ENCODE measurements at places on chromosomes 1 and 21.

GRCh38 chr1:246106342-246106763 is 400.7 kb downstream of the SMYD3 start:
- no peak for DNase-seq

GRCh38 chr1:153941826-153942725 is 4.4 kb downstream of the DENND4B start:
- DNase-seq: no peak

DNA sequence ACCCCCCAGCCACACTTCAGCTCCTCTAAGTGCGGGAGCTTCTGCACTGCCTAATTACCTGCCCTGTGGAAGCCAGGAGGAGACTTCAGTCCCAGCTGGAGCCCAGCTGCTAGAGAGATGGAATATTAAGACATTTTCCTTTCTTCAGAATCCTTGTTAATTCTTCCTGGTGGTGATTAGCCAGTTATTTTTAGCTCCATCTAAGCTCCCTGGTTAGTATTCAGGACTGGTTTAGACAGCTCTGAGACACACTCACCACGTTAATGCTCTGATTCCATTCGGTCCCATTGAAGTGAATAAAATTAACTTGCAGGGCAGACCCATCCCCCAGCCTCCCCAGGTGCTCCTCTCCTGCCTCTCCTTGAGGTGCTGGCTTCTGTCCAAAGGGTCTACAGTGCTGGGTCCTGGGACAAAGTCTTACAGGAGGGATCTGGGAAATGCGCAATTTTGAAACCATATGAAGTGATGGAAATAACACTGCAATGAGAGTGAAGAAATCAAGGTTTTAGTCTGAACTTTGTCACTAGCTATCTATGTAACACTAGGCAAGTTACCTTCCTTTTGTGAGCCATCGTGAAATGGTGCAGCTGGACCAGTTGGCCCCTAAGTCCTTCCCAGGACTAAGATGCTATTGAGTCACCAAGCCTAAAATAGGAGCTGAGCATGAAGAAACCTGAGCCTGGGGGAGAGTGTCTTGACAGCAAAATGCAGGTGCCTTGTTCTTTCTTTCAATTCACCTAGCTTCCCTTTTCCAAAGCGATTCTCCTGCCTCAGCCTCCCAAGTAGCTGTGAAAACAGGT is 117.4 kb upstream of the ATP1A1 start:
- no peak for DNase-seq

DNA sequence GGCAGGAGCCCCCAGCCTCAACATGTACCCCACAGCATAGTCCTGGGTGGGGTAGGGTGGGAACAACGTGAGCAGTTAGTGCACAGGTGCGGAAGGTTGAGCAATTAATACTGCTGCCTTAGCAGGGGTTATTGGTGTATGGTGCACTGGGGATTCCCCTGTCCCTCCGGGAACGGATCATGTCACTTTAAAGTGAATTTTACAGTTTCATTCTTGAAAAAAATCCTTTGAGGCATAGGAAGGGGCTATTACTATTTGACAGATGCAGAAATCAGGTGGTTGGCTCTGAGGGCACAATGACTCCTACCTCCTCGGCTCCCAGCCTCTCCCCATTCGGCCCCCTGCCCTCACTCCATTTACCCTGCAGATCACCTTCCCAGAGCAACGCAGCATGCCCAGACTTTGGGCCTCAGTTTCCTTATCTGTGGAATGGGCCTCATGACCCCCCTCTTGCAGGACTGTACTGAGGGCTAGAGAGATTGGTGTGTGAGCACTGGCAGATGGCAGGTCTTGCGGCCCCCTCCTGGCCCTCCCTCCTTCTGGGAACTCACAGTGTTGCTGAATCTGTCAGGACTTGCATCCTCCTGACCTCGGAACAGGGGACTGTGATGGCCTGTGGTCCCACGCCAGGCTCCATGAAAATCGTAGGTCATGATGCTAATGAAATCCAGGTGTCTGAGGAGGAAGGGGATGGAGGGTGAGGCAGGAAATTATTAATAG is 5.1 kb upstream of the MYBPH start:
- DNase-seq: no peak

GRCh38 chr1:76260279-76260678 is 185.7 kb downstream of the ST6GALNAC3 start:
- no peak for DNase-seq

DNA sequence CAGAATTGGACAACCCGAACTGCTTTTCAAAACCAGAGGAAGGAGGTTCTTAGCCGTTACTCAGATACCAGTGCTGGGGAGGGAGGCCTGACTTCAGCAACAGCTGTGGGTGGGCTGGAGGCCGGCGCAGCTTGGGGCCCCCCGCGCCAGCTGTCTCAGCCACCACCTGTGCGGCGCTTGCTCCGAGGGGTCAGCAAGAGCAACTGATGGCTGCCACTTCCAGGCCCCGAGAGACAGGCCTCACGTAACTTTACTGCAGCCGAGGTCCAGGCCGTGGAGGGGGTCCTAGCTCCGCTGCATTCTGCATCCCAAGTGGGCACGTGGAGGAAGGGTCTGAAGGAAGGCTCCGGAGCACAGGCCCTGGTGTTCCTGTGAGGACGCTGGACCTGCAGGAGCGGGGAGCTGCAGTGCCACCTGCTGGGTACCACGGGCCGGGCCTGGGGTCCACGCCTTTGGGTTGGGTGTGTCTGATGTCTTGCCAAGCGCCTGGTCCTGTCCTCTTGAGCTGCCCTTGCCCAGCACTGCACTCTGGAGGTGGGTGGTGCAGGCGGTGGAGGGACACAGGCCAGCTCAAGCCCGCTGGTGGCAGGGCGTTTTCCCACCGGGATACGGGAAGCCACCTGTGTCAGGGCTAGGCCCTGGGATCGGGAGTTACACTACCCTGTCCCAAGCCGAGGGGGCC is 9.8 kb downstream of the THAP3 start:
- no peak for DNase-seq

DNA sequence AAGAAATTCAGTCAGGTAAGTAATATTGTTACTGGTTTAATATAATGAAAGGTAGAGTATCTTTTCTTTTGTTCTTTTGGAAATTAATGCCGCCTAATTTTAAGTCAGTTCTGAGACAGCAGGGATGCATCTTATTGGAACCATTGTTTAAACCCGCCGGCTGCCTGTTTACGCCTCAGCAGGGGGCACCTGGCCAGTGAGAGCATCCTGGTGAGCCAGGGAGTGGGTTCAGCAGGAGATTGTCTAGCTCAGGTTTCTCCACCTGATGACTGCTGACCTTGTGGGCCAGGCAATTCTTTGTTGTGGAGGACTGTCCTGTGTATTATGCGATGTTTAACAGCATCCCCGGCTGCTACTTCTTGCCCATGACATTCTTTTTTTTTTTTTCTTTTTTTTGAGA is 30.2 kb downstream of the CHAF1B start:
- DNase-seq: no peak

DNA sequence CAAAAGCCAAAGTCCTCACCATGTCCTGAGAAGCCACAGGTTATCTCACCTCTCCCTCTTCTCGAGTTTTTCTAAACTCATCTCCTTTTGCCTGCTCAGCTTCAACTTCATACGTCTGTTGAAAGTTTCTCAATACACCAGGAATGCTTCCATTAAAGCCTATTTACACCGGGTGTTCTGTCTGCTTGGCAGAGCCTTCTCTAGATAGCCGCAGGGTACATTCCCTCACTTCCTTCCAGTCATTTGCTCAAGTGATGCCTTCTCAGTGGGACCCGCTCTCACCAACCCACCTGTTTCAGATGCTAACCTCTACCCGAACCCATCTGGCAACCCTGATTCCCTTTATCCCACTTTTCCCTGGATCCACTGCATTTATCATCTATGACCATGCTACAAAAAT is 257.0 kb upstream of the ADGRL2 start:
- DNase-seq: no peak

DNA sequence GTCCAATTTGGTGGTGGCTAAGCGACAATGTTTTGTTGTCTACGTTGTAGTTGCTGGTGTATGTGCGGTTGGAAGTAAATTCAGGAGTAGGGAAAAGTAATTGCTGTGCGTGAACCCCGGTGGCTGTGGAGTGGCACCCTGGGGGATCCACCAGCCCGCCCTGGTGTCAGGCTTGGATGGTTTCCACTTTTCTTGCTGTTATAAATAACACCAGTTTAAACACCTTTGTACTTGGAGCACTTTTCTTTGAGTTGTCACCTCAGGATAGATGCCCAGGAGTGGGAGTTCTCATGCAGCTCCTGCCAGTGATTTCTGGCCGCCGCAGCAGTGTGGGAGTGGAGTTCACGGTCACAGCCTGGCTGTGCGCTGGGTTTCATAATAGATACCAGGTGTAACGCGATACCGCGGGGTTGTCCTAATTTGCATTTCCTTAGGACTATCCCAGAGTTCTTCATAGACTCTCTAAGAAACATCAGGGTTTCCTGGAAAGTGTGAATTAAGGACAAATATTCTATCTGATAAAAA is 12.8 kb upstream of the TMEM200B start:
- no peak for DNase-seq

DNA sequence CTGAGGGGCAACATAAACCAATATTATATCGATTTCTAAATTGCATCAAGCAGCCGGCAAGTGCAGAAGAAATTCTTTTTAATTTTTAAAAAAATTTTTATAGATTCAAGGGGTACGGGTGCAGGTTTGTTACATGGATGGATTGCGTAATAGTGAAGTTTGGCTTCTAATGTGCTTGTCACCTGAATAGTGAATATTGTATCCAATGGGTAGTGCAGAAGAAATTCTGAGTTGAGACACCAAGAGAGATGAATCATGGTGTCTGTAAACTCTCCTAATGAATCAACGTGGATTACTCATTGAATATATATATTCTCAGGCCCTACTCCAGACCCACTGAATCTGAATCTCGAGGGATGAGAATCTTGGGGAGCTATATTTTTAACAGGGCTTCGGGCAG is 253.7 kb upstream of the FOXD3 start:
- DNase-seq: no peak

- no peak for DNase-seq
Observed at GRCh38 chr1:151472856-151473731, 13.8 kb upstream of the POGZ start.

DNA sequence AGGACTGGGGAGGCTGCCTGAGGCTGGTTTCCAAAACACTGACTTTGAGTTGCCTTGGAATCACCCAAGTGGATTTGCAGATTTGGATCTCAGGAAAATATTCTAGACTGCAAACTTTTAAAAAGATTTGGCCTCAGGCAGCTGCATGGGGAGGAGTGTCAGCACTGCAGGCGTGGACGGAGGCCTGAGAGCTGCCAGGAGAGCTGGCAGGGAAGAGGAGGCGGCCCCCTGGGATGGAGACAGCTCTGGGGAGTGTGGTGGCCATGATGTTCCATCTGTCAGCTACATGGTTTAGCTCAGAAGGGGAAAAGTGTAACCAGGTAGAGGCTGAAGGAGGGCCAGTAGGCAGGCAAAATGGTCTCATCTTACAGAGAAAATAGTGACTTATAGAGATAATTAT is 72.1 kb downstream of the VPS26C start:
- no peak for DNase-seq

- no peak for DNase-seq
Observed at GRCh38 chr1:8412183-8412831, 94.4 kb downstream of the SLC45A1 start.

DNA sequence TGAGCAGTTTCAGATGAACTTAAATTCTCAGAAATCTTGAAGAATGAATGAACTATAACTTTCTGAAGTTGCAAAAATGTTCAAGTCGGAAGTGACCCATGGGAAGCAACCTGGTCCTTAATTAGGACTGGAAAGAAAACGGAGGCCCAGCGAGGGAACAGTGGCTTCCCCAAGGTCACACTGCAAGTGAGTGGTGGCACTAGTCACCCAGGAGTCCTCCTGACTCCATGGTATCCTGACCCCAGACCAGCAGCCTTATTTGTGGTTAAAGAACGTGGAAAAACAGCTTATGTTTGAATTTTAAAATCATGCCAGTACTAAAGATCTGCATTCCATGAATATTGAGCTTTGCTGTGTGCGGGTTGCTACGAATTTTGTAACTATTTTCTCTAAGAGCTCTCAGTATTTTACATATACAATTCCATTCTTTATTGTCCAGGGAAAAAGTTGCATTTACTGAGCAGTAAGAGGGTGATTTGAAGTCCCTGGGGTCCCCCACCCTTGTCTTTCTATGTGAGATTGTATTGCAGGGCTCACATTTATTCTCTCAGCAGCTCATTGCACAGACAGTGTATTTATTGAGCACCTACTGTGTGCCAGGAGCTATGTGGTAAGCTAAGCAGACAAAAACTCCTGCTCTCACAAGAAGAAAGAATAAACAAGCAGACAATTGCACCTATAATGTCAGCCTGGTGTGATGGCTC is 61.6 kb upstream of the ATP5PO start:
- no peak for DNase-seq

- DNase-seq: no peak
Observed at GRCh38 chr1:56838759-56839158, 15.8 kb upstream of the C8A start.

- DNase-seq: no peak
Observed at GRCh38 chr1:42189931-42190853, 25.6 kb upstream of the GUCA2A start.

DNA sequence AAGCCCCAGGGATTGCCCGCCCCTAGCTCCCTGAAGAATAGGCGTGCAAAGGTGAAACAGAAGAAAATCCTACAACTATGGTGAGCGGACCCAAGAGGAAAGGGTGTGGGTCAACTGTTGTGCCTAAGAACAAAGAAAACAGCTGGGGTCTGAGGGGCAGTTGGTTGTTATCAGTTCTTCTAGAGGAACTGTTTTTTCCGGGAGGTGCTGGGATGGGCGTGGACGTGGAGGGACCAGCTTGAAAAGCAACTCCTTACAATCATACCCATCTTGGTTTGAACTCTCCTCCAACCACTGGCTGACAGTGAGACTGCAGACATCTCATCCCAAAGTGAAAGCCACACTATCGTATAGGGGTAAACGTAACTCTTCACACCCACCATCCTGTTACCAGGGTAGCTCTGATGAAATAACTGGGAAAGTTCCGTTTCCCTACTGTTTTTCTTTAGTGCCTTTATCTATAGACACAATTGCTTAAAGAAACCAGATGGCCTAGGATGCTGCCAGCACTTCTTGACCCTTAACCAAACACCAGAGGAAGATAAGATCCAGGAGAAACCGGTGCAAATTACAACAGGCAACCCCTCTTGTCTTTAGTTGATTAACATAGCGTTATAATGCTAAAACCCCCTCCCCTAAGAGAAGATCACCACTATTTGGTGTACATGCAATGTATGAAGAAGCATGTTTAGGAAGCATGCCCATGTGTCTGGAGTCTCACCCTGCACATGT is 25.6 kb upstream of the FAM89A start:
- no peak for DNase-seq

- DNase-seq: no peak
Observed at GRCh38 chr1:114236517-114236916, 82.8 kb upstream of the SYT6 start.

DNA sequence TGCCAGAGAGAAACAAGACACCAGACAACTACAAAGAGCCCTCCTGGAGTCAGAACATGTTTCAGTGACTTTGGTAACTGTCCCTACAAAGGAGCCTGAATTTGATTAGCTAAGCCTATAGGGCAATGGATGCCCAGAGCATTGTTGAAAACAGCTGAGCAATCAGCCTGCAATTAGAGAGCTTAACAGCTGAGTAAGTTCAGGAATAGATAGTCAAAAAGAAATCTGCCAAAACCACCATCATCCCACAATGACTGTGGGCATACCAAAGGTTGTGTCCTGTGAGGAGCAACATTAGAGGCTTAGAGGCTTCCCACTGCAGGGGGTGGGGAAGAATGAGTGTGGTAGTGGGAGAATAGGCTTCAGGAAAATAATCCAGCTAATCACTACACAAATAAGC is 32.1 kb downstream of the SH3BP5L start:
- no peak for DNase-seq
